ENCODE measurements at places on chromosomes 4 and X.

GRCh38 chr4:11475871-11476270, 47.2 kb upstream of the HS3ST1 start:
- DNase-seq: no peak

GRCh38 chr4:150068300-150068960, 9.8 kb upstream of the DCLK2 start:
- peak; percentile 61 for DNase-seq

GRCh38 chr4:79273915-79274314, 51.9 kb downstream of the NAA11 start:
- DNase-seq: no peak

DNA sequence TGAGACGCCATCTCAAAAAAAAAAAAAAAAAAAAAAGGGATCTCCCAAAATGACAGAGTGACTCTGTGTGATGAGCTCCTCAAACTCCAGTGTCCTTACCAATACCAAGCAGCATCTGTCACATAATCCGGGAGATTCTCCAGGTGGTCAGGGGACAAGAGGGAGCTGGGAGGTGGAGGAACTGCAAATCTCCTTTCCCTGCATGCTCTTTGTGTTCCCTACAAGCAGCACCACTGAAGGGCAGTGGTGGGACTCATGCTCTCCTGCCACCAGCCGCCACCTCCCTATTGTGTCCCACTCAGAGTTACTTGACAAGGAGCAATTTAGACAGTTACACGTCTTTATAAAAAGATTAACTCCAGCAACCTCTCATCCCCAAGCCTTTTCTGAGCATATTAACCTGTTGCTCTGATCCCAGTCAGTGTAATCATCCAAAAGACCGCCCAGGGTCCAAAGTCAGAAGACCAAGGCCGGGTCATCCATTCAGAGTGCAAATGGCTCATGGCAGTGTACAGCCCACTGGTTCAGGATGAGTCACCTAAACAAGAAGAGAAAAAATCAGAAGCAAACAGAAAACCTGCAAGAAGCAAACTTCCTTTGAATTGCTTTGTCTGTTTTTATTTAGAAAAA, 23.6 kb downstream of the MGST2 start:
- DNase-seq: no peak

DNA sequence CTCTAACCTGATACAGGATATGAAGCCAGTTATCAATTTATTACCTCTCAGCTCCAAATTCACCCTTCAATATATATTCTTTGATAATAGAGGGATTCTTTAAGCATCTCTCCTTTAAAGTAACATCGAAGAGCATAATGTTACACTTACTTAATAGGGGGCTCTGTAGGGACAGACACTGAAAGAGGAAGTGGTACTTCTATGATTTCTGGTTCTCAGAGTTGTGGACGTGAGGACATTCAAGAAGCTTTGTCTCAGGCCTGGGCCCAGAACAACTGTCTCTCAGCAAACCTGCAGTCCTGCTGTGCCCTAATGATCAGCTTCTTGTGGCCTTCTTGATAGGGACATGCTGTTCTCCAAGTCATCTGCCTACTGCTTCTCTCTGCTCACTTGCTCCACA, 4.2 kb upstream of the ZXDB start:
- DNase-seq: no peak

DNA sequence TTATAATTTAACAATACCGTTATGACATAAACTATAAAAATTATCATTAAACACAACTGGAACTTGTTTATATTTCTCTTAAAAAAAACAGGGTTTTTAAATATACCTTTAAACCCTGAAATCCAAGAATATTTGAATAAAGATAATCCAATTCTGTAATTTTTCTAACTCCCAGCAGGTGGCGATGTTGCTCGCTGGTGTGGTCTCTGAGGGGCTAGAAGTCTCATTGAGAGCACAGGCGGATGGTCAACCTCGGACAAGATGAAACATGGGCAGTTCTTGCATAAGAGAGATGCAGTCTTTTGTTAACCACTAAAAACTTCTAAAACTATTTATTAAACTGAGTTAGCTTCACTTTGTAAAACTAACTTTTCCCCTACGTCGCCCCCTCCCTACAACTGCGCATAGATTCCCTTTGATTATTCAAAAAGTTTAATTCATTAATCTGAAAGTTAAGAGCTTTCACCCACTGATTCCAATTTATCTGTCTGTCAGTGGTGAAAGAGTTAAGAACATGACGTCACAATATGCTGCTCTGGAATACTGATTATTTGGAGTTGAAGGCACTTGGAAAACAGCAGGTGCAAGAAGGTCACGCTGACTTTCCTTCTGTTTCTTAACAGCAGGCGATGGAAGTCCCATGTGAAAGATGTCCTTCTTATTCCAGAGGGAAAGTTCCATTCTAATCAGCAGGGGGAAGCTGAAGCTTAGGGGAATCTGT, 29.5 kb downstream of the DMP1 start:
- DNase-seq: no peak

DNA sequence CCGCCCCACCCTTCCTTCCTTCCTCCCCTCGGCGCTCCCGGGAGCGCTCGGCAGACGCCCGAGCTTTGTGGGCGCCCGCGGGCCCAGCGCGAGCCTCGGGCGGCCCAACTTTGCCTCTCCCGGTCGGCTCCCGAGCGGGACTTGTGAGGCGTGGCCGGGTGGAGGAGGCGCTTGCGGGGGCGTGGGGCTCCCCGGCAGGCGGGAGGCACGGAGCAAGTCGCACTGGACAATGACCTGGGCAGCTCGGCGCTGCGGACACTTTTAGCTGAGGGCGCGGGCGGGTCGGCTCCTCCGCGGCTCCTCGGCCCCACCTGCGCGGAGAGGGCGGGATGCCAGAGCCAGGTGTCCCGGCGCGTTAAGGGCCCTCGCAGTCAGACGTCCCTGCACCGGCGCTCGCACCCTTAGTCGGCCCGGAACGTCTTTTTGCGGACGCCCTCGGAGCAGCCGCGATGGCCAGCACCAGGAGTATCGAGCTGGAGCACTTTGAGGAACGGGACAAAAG, 385 bp downstream of the DCLK2 start:
- DNase-seq: peak; percentile 83

DNA sequence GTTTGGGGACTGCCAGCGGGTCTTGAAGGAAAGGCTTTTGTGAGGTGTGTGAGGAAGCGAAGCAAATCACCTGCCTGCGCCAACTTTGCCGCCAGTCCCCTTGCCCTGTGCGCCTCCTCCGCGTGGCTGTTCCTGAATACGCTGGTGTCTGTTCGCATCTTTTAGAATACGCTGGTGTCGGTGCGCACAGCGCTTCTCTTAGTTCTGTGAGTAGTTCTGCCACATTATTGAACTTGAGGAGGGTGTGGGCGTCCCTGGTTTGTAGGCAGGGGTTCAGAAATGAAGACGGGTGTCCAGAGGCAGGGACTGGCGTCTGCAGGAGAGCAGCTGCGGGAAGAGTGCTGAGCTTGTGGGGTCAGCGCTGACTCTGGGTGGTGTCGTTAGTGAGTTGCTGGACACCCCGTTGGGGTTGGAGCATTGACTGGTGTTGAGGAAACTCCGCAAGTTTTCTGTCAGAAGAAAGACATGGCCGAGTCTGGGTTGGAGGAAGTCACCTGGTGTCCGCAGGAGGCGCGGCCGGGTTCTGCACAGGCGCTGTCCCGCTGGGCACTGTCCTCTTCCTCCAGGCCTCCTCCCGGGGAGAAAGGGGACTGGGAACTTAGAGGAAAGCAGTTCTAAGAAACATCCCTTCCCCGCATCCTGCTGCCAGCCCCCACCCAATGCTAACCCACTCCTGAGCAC, 930 bp downstream of the ZNF718 start:
- peak; percentile 73 for DNase-seq

- no peak for DNase-seq
These were observed 20.8 kb downstream of the USO1 start for GRCh38 chr4:75745161-75745560.

GRCh38 chr4:30722359-30723200, 2.4 kb downstream of the PCDH7 start:
- DNase-seq: no peak

DNA sequence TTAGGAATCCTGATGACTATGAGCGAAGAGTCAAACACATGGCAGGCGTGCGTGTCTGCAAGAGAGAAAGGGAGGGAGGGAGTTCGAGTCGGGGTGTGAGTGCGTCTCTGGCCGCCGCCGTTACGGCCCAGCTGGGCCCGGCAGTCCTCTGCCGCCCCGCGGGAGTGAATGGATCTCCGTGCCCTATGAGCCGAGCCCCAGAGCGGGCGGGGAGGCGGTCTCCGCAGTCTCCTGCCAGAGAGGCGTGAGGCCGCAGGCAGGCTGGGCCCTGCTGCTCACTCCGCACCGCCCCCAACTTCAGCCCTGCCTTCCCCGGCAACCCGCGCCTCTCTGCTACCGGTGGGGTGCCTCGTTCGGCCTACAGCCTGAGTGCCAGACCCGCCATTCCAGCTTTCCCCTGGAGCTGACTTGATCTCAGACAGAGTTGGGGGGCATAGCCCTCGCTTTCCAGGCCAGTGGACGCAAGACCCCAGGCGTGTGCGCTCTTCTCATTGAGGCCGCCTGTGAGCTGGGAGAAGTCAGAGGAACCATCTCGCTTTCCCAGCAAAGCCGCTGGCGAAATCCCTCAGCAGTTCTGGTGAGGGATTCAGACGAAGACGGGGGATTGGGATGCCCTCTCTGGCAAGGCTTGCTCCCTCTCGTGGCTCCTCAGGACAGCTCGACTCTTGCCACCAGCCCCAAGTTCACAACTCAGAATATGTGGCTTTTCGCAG, 1.4 kb downstream of the SLC16A2 start:
- DNase-seq: peak; percentile 75

GRCh38 chr4:84780719-84781118, 185.8 kb downstream of the WDFY3 start:
- no peak for DNase-seq

DNA sequence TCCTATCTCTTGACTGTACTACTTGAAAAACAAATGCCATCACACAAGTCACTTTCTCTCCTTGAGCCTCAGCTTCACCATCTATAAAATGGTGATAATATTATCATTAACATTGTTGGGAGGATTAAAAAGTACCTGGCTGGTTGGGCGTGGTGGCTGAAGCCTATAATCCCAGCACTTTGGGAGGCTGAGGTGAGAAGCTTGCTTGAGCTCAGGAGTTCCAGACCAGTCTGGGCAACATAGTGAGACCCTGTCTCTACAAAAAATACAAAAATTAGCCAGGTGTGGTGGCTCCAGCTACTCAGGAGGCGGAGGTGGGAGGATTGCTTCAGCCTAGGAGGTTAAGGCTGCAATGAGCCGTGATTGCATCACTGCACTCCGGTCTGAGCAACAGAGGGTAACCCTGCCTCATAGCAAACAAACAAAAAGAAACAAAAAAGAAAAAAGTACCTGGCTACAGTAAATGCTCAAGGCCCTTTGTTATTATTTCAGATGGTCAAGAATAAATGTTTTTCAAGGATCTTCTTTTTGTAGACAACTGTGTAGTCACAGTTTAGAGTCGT, 120.3 kb downstream of the CHRNA9 start:
- DNase-seq: peak; percentile 75

DNA sequence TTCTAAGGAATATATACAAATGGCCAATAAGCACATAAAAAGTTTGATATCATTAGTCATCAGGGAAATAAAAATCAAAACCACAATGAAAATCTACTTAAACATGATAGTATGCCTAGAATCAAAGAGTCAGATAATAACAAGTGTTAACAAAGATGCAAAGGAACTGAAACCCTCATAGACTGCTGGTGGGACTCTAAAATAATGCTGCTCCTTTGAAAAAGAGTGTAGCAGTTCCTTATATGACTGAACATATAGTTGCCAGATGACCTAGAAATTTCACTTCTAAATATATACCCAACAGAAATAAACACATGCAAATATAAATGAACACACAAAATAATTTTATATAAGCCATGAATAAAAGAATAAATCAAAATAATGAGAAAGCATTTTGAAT, 205.1 kb upstream of the CTSO start:
- no peak for DNase-seq

- no peak for DNase-seq
These were observed 413.2 kb downstream of the FGF13 start for GRCh38 chrX:138298268-138298667.

DNA sequence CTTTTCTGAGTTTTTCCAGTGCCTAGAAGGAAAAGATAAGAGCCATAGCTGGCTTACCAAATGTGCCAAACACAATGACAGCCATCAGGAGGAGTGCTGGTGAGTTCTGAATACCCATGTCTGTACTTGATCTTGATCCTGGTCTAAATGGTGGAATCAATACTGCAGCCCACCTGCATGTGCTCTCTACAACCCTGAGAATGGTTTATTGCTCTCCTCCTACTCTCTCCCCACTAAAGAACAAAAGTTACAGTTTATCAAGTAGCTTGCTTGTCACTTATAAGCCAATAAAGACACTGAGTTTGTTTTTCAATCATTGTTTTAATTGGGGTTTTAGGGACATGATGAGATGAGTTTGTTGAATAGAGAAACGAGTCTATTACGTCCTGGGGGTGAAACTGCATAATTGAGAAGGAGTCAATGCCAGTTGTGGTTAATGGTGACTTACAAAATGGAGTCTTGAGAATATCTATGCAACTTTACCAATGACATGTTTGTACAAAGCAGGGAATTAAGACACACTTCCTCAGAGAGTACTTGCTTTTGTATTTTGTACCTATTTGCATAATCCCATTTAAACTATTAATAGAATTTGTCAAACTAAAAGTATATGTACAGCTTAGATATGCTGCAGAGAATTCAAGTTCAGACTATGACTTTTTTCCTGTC, 20.8 kb upstream of the CXCL3 start:
- no peak for DNase-seq

- no peak for DNase-seq
These were observed 409.4 kb downstream of the PCDH18 start for GRCh38 chr4:137122876-137123275.

DNA sequence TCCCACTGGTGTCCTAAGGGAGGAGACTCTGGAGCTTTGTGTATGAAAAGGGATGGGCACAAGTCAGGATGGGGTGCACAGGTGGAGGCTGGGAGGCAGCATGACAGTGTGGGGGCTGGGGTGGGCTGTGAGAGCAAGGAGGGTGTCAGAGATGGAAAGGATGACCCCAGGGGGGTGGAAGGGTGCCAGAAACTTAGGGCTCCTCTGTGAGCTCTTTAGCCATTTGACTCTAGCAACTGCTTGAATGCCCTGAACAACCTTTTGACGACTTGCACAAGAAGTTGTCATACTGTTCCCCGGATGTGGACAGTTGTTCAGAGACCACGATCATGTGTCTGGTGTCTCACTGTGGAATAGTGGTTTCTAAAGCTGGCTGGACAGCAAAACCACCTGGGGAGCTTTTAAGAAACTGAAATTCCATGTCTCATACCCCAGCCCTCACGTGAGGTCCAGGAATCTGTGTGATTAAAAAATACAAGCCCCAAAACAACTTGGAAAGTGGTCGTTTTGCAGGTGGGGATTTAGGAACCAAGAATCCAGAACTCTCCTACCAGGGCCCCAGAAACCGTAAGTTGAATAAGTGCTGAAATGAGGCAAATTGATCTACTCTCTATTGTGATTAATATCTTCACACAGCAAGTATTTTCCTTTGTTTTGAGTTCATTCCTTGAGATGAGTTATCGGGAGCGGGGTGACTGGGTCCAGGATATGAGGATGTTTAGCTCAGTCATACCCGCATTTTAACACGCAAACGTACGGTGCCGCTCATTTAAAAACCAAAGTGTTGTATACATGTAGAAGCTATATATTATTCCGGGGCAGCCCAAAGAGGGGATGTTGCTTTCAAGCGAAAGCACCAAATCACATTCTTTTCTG, 3.4 kb downstream of the RHOH start:
- DNase-seq: no peak

GRCh38 chr4:116480546-116480945, 604.8 kb downstream of the TRAM1L1 start:
- DNase-seq: no peak

Measured in upper lobe of right lung (tissue), 1 donor.